DMS 273 treated with DMSO at 0.1 percent for 48 hours (cell line): ENCODE measurements at places on chromosomes 5 and 9.

DNA sequence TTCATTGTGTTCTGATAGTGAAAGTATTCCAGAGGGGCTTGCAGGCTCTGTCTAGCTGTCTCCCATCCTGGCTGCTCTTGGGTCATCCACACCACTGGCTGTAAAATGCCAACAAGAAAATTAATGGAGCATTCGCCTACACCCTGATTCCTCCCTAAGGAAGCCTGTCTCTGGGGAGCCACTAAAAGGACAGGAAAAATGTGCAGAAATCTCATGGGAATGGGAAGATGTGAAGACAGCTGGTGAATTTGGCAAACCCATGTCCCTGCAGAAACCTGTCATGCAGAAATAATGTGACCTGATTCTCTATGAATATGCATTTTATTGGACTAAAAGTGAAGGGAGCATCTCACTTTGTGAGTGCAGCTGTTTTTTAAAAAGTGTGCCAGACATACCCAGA, 265.6 kb downstream of the TUSC1 start:
- no peak for DNase-seq

DNA sequence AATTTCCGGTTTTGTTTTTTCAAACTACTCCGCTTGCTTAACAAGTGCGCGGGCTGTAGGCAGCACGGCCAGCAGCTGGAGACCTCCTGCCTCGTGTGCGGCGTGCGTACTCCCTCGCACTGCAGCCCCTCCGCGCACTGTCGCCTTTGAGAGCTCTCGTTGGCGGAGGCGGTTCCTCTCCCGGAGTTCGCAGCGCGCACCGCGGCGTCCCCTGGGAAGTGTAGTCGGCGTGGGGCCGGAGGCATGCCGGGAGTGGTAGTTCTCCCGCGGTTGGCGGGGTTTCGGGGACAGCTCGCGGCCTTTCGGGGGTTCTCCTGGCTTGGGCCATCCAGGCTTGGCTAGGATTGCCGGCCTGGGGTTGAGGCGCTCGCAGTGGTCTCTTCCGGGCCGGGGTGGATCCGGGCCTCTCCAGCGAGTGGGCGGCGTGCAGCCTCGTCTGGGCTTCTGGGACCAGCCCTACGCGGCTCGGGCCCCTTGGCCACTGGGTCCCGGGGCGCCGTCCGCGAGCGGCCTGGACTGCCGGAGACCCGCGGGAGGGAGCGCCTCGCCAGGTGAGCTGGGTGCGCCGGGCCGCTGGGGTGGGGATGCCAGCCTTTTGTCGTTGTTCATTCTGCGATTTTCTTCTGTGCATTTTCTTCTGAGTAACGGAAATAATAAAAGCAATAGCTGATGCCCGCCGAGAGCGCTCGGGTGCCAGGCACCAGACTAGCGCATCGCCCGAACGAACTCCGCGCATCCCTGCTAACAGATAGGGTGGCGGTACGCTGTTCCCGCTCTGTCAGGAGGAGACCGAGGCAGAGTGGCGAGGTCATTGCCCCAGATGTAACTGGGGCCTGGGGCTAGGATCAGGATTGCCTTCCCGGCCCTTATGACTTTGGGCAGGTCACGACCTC, at the start of gene ZNF354C:
Gene ZNF354C (plus strand): TSS at position 258 of the 893 bp plus-strand sequence. CDS start 1,696 bp downstream, outside the sequence.
- DNase-seq = peak; percentile 87

GRCh38 chr5:355379-355935, 33.9 kb downstream of the AHRR start:
- no peak for DNase-seq

DNA sequence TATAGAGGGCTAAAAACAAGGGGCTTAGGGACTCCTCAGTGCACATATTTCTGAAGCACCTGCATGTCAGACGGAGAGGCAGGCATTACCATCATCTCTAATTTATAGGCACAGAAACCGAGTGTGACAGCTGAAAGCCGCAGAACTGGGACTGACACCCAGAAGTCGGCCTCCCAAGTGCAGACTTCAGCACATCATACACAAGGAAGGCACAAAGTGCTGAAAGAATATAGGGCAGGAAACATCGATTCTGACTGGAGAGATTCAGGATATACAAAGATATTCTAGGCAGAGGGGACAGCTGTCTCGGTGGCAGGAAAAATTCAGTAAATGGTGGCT, 11.2 kb downstream of the MRPS27 start:
- DNase-seq = no peak

DNA sequence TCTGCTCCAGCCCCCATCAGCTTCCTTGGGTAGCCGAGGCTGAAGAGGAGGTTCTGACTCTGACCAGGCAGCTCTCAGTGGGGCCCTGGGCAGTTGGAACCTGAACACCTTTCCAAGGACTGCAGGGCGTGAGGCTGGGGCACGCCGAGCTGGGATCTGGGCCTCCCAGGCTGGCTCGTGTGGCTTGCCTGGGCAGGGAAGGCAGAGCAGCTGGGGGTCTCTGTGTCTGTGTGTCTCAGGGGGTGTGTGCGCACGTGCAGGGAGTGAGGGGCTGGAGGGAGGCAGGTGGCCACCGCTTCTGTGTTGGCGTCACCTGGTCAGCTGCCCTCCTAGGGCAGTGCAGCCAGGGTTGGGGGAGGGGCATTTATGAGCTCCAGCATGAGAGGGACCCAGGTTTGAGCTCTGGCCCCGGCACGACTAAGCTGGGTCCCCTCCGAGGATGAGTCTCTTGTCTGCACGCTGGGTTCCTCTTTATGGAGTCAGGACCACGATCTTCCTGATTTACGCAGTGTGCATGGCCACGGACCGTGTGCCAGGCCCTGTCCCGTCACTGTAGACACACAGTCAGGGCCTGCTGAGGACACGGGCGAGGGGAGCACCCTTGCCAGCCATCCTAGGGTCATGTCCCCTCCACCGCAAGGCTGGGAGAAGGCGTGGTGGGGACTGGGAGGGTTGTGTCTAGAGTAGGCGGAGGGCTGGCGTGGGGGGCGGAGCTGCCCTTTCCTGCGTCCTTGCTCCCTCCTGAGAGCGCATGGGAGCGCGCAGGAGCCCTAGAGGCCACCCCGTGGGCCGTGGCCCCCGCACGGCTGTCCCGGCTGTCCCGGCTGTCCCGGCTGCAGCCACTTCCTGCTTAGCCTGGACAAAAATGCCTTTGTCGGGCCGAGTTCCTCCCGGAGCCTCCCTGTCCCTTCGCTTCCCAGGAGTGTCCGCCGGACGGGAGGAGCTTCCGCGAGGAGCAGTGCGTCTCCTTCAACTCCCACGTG, 4.6 kb downstream of the ADAMTSL2 start:
- DNase-seq = no peak

- DNase-seq = no peak
Measured at GRCh38 chr5:40841068-40841805, at the start of gene CARD6. TSS of gene CARD6 (plus strand) at chr5:40841367. CDS start at chr5:40841383, 16 bp downstream.

GRCh38 chr5:115850744-115851416, 9.1 kb downstream of the AP3S1 start:
- DNase-seq = no peak

- DNase-seq = no peak
Measured at GRCh38 chr5:180360078-180360957, 7.2 kb upstream of the GFPT2 start.

GRCh38 chr9:13387734-13388067, 108.2 kb upstream of the MPDZ start:
- DNase-seq = no peak

GRCh38 chr5:178069909-178070308, 43.4 kb upstream of the N4BP3 start:
- DNase-seq = no peak

GRCh38 chr5:133779828-133780475, 167.6 kb upstream of the FSTL4 start:
- DNase-seq = no peak

DNA sequence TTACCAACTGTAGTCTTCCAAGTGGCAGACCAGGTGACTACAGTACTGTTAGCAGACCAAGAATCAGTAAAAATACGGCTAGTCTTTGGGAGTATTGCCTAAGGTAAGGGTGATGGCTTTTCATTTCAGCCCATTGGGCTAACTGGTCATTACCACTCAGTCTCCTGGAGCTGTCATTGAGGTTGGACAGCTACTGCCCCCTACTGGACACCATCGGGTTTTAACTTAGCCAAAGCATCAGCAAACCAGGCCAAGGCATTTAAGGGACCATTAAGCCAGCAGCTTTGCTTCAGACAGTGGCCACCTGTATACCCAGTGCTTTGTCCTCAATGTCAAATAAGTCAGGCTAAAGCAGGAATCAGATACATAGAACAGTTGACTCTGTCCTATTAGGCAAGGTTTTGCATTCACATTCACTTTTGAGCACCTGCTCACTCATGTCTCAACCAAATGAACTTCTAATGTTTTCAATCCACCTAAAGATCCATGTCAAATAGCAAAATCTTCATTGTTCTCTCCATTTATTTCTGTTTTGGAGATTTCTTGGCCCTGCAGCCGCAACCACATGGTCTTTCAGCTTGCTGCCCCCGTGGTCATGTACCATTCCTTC, 117.2 kb downstream of the INVS start:
- no peak for DNase-seq

DNA sequence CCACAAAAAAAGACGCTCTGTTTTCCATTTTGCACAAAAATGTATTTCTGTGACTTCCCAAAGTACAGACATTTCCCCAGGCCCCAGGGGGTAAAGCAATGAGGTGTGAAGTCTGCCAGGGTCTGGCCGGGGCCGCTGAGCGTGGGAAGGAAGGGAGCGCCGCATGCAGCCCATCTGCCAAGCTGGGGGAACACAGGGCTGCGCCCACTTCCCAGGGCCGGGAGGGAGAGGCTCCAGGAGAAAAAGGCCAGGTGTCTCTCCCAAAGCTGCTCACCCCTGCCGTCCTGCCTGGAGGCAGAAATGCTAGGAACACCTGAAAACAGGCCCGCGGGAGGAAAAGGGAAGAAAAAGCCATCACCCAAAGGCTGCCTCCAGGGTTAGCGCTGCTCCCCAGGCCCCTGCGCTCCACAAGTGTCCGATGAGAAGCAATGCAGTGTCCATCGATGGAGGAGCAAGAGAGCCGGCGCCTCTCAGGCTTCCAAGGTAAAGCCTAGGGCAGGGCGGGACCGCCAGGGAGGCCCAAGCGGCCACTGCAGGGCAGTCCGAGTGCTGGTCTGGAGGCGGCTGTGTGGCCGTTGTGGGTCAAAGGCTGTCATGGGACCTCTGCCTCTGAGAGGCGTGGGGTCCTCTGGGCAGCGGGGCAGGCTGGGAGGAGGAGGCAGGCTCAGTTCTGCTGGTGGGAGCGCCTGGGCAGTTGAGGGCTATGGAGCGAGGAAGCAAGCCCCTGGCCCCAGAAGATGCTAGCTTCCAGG, 6.0 kb upstream of the ZDHHC12 start:
- DNase-seq = peak; percentile 7

GRCh38 chr5:55554585-55555202, 19.9 kb upstream of the PLPP1 start:
- DNase-seq = no peak

DNA sequence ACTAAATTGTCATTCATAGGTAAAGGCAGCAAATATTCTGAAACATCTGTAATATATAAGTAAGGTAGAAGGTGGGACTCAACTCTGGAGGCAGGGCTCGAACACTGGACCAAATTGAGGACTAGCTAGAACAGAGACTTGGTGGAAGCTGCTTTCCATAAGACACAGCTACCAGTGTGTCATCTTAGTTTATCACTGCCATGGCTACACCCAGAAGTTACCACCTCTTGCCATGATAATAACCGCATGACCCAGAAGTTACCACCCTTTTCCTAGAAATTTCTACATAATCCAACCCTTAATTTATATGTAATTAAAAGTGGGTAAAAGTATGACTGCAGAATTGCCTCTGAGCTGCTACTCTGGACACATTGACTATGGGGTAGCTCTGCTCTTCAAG, 99.7 kb downstream of the STARD4 start:
- DNase-seq = no peak

DNA sequence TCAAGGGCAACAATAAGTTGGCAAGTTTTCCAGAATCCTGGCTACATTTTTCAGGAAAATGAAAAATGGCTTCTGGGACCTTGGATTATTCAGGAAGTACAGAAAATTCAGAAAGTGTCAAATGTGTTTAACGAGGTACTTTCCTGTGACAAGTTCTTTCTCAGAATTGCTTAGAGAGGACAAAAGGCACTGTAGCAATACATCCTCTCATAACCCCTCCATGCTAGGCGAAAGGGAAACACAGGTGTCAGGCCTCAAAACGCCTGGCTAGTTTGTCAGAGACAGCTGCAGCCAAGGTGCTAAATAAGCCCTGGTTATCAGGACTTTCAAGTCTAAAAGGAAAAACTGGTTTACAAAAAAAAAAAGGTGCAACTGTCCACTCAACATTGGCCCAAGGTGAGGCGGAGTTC, 115.2 kb downstream of the GNAQ start:
- DNase-seq = no peak

- DNase-seq = peak; percentile 4
Measured at GRCh38 chr5:71899865-71900342, 180.8 kb downstream of the CARTPT start.

GRCh38 chr5:110644357-110644756, 82.1 kb downstream of the TMEM232 start:
- no peak for DNase-seq

DNA sequence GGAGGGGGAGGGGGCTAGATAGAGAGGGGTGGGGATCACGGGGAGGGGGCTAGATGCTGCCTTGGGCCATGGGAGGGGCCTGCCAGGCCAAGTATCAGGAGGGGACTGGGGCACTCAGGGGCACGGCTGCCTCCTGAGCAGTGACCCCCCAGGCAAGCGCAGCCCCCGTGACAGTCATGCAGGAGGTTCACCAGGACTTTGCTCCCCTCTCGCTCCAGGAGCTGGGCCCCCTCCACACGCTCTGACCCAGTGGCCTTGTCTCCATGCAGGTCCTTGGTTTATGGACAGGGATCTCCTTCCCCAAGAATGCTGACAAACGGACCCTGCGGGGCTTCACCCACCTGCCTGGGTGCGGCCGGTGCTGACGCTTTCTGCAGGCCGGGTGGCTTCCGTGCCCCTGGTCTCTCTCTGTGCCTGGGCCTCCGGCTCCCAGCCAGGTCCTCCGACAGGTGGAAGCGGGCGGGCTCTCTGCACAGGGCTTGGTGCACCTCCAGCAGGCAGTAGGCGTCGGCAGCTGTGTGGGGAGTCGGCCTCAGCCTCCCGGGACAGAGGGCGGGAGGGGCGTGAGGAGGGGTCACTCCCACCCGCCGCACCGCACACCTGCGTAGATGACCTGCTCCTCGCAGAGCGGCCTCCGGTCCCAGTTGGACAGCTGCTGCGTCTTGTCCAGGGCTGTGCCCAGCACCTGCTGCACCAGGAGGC, 46.8 kb upstream of the NRARP start:
- DNase-seq = no peak

DNA sequence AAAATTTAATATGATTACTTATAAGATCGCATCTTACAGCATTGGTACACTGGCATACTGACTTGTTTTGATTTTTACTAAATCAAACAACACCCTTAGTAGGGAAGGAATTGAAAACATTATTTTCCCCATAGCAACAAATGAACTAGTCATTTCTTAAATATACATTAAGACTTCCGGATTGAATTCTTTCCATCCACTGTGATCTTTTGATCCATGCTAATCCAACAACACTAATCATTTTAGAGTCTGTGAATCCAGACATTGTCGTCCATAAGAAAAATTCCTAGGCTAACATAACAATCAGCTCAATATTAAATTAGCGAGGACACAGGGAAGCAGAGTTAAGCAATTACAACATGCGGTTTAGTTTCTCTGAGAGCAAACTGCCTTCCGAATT, 21.6 kb upstream of the ERAP1 start:
- no peak for DNase-seq

DNA sequence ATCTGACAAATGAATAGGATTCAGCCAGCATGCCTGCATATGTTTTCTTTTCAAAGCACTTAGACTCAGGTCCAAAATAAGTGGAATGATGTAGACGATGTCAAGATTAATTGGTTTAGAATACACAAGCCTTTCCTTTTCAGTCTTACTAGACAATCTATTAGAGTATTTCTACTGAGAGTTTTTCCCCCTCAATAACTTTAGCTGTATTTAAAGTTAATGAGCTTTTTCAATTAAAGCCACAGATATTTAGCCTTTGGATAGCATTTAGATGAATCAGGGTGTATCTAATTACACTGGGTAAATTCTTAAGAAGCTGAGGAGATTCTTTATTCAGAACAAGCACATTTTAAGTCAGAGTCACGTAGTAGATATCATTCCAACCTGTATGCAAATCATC, 198.7 kb upstream of the MPDZ start:
- no peak for DNase-seq
